ENCODE measurements at places on chromosomes 16 and 17.

DNA sequence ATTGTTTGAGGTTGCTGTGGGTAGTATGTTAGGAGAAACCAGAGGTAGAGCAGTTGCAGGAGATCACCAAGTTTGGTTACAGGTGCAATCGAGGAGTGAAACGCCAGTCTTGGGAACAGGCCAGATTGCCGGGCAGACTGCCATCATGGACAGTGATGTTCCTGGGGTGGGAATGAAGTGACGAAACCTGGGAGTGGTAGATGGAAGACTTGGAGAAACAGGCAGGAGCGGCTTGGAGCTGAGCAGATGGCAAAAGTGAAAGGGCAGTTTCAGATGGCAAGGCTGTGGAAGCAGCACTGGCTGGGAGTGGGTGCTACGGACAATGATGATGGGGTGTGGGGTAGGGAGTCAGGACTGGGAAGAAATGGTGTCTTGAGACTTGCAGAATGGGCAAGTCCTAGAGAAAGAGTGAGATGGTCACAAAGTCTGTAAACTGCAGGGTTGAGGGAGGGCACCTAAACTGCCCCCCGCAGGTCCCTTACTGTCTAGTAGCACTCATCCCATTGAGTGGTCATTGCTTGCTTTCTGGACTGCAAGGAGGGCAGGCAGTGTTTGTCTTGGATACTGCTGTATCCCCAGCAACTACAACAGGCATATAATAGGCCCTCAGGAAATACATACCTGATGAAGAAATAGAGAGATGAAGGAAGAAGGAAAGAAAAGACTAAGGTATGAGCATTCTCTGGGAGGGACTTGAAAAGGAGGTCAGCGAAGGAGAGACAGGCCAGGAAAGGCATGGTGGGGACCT is 29.5 kb upstream of the ULK2 start:
- H3K36me3 ChIP-seq: peaks cover 10% of the 10 kb centered on the region
- peaks cover 2% of the 10 kb centered on the region for H3K4me1 ChIP-seq

DNA sequence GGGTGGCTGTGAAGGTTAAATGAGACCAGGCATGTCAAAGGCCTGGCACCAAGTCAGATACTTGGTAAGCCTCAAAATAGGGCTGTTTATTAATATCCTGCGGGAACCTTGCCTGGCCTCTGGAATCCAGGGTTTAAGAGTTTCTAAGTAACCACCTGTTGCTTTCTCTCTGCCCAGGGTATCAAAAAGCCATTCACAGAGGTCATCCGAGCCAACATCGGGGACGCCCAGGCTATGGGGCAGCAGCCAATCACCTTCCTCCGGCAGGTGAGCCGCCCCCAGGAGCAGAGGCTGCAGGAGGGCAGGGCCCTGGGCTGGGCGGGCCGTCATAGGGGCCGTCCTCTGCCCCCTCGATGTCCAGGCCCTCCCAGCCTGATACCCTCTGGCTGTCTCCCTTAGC is 13.3 kb downstream of the GPT2 start:
- H3K27ac ChIP-seq: no peak overlapping the region
- H3K4me3 ChIP-seq: no peak overlapping the region
- H3K36me3 ChIP-seq: peaks cover 6% of the 10 kb centered on the region
- no peaks in the 10 kb centered on the region for H3K27me3 ChIP-seq
- H3K4me1 ChIP-seq: no peaks in the 10 kb centered on the region
- DNase-seq: no peak

- peak; percentile 45 for DNase-seq
- H3K4me1 ChIP-seq: peaks cover 59% of the 10 kb centered on the region
- peak overlapping the region; percentile 96 for H3K27ac ChIP-seq
- peak overlapping the region; percentile 79 for H3K4me3 ChIP-seq
These were observed 3.0 kb downstream of the EVI2B start for GRCh38 chr17:31310886-31311285.

GRCh38 chr16:47873434-47873833 is 282.4 kb downstream of the ABCC12 start:
- peak; percentile 11 for DNase-seq
- no peaks in the 10 kb centered on the region for H3K36me3 ChIP-seq
- no peak overlapping the region for H3K27ac ChIP-seq
- no peaks in the 10 kb centered on the region for H3K4me1 ChIP-seq

DNA sequence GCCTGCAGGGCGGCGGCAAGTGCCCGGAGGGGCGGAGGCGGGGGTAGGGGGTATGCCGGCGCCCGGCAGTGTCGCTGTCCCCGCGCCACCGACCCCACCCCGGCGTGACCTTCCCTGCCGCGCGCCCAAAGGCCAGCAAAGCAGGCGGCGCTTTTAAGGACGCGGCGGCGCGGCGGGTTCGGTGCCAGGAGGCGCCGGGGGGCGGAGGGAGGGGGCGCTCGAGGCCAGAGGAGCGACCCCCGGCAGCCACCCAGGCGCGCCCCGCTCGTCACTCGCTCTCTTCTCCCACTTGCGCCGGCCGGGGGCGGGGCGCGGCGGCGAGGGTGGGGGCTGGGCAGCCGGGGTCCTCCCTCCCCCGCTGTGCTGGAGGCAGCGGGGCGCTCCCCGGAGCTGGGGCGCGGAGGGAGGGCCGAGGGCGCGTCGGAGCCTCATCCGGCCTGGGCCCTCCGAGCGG is 8.6 kb upstream of the BAHCC1 start:
- peaks cover 37% of the 10 kb centered on the region for H3K27me3 ChIP-seq
- no peaks in the 10 kb centered on the region for H3K36me3 ChIP-seq
- no peaks in the 10 kb centered on the region for H3K4me1 ChIP-seq
- no peak overlapping the region for H3K27ac ChIP-seq

GRCh38 chr17:15119968-15120367 is 145.2 kb downstream of the PMP22 start:
- H3K27ac ChIP-seq: no peak overlapping the region
- H3K36me3 ChIP-seq: no peaks in the 10 kb centered on the region
- H3K4me1 ChIP-seq: no peaks in the 10 kb centered on the region
- DNase-seq: no peak

DNA sequence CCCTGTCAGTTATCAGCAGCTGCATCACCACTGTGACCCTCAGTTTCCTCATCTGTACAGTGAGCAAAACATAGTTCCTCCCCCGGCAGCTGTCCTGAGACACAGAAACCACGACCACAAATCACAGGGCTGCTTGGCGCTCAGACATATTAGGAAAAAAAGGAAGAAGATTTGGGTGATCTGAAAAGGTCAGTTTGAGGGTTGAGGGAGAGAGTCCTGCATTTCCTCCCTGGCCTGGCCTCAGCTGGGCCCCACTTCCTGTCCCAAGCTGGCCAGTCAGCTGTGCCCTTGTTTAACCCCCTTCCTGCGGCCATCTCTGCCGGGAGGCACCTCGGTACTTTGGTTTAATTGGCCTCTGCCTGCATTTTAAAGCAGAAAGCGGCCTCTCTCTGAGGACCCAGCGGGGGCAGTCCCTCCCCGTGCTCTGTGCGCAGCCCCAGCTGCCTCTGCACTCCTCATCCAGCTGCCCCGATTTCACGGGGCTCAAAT is 24.0 kb upstream of the CIBAR2 start:
- no peak for DNase-seq
- H3K27me3 ChIP-seq: peaks cover 30% of the 10 kb centered on the region
- no peaks in the 10 kb centered on the region for H3K36me3 ChIP-seq
- H3K4me3 ChIP-seq: no peak overlapping the region
- no peak overlapping the region for H3K27ac ChIP-seq

DNA sequence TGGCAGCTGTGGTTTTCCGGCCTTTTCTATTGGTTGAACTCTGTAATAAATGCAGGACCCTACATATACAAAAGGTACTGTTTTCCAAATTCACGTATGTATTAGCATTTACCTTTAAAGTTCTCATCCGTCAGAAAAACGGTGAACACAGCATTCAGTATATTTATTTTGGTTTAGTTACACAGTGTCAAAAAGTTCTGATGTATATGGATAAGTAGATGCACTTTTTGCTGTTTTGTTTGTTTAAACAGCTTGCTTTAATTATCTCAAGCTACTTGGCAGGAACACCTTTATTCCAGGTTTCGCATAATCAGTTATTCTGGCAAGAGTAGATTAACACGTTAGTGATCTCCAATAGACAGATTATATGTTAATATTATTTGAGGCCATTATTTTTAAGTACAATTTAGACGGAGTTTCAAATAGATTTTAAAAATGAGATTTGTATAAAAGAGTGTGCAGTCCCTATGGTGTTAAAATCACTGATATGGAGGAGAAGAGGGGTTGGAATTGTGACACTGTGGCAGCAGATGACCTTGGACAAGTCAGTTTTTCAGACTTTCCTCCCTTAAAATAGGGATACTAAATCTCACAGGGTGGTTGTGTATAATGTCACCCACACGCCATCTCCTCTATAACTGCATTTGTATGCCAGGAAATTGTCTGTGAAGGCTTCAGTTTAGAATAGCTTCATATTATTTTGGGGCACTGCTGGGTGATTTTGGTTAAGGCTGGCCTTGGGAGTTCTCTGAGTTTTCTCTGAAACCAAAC is 2.1 kb downstream of the HERPUD1 start:
- peaks cover 65% of the 10 kb centered on the region for H3K36me3 ChIP-seq
- H3K27ac ChIP-seq: peak overlapping the region; percentile 95
- no peak for DNase-seq
- H3K4me1 ChIP-seq: peaks cover 59% of the 10 kb centered on the region
- peak overlapping the region; percentile 98 for H3K4me3 ChIP-seq
- no peaks in the 10 kb centered on the region for H3K27me3 ChIP-seq

DNA sequence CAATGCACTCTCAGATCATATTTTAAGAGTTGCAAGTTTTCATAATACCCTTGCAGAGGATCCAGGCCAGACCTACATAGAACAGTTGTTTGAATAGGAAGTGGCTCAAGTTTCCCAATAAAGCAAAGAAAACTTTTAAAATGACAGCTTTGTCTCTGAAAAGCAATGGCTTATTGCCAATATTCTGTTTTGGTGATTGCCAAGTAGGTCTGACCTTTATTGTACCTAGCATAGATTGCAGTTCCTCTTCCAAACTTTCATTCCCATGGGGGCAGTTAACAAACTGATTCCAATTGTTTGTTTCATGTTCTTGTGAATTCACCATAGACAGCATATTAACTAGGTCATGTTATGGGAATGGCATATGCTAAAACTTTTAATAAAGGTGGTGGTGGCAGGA is 664.6 kb upstream of the CA10 start:
- no peaks in the 10 kb centered on the region for H3K36me3 ChIP-seq
- no peaks in the 10 kb centered on the region for H3K27me3 ChIP-seq
- no peaks in the 10 kb centered on the region for H3K4me1 ChIP-seq

Data from activated CD4-positive, alpha-beta T cell treated with anti-CD3 and anti-CD28 coated beads for 36 hours (primary cell).